ENCODE measurements at places on chromosomes 3 and 15. TPM values are rescaled to one million over a fixed set of nuclear protein-coding genes. Genes with fewer than 3 reads are reported as not detected.

MYLK gene
- polyA plus RNA-seq: 125 TPM

GRCh38 chr3:138079901-138080300 lies 35.5 kb downstream of the DZIP1L start:
- no peak for DNase-seq

DNA sequence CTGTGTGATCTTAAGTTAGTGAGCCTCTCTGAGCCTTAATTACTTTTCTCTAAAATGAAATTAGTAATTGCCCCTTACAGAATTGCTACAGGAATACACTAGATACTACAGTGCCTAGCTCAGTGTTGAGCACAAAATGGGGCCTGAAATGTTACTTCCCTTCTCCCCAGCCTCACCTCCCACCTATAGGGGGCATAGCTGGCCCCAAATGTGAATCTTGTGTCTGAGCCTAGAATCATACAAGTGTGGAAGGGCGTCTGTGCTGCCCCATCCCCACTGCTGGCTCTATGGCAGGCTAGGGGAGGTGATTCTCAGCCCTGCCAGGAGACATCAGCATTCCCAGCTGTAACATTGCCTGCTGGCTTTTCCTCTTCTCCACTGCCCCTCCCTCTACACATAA lies 42.7 kb downstream of the IFT122 start:
- DNase-seq: no peak

SNX22 gene
- polyA plus RNA-seq: 1.3 TPM

SLC24A5 gene
- 0.50 TPM for polyA plus RNA-seq

DNA sequence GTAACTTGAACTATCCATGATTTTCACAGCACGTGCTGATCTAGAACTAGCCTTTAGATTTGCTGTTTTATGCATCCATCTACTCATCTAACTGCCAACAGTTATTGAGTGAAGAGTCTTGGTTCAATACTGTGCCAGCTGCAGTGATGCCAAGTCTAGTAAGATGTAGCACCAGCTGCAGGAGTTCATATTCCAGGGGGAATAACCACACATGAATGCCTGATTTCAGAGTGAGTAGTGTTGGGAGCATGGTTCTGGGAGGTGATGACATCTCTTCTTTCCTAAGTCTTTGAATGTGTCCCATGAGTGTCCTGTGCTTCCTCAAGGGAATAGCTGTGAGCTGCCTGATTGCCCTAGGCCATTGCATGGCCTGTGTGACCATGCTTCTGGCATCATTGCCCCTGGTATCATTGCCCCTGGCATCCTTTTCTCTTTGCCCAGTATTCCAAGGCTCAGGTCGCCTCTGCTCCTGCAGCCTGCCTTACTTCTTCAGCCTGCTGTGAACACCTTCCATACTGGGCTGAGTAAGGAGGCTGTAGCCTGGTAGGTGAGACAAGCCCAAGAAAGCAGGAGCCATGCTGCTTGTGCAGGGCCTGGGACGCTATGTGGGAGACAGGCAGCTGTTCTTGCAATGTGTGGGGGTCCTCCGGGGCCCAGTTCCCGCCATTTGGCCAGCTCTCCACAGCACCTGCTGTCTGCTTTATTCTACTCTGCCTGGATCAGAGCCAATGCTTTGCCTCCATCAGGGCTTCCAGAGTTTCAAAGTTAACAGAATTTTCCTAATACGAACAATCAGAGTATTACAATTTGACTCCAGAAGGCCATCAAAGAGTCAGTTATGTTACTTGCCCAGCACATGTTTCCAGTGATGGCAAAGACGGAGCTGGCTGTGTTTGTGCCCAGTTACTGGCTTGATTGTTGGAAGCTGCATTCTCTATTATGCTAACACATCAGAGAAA lies 73.2 kb downstream of the CLSTN2 start:
- no peak for DNase-seq

GRCh38 chr15:67762610-67763368 lies 62.5 kb upstream of the SKOR1 start:
- no peak for DNase-seq

DNA sequence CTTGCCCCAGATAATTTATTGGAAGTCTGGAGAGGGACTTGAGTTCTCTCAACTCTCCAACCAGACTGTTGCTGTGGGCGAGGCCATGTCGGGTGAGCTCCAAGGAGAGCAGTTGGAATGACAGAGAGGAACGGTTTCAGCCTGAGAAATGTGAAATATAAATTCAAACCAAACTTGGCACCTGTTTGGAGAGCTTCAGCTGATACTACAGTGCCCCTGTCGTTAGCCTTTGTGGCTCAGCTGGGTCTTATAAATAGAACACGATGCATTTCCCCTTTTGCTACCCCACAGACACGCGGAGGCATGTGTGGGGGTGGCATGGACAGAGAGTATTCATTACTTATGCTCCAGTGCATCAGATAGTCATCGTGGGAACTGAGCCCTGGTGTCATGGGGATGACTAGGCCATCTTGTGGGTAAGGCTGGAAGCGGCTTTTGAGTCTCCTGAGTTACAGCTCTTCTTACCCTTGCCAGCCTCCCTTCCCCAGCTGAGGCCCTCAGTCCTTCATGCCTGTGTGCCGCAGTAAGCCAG lies 15.6 kb downstream of the SMAD3 start:
- no peak for DNase-seq

PLSCR2 gene
- 1.6 TPM for polyA plus RNA-seq

- DNase-seq: no peak
Measured at GRCh38 chr3:62051506-62051905, 321.8 kb downstream of the FEZF2 start.

- DNase-seq: no peak
Measured at GRCh38 chr3:51828297-51828696, 33.1 kb upstream of the IQCF2 start.

DNA sequence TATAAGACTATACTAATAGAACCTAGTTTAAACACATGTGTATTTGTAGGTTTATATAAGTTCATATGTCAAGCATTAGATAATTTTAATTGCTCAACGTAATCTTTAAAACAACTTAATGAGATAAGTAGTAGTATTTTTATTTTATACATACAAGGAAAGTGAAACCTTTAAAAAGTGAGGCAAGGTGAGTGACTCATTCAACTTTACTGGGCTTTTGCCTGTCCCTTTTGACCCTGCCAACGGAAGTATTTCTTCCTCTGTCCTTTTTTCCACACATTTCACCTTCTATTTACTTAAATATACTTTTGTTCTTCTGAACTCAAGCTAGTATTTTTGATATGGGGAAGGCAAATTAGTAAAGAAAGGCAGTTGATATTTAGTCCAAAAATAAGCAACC lies 78.5 kb downstream of the KBTBD8 start:
- DNase-seq: no peak

AGBL1 gene
- 0.17 TPM for polyA plus RNA-seq

DNA sequence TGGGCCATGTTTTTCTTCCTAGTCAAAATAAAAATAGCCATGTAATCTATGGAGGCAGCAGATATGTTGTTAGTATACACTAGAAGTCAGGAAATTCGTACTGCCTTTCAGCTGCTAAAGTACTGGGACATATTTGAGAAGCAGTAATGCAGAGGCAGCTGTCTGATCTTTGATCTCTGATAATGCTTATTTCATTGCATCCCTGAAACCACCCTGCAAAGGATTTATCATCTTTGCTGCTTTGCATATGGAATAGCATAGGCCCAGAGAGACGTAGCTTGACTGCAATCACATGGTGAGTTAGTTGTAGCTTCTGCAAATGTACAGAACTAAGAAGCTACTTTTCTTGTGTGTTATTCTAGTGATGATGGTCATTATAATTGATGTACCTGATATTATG lies 52.4 kb downstream of the RBM6 start:
- no peak for DNase-seq

GOLGA6L10 gene
- 6.4 TPM for polyA plus RNA-seq

GLDN gene
- 0.29 TPM for polyA plus RNA-seq

CCDC33 gene
- polyA plus RNA-seq: 5.0 TPM

DNA sequence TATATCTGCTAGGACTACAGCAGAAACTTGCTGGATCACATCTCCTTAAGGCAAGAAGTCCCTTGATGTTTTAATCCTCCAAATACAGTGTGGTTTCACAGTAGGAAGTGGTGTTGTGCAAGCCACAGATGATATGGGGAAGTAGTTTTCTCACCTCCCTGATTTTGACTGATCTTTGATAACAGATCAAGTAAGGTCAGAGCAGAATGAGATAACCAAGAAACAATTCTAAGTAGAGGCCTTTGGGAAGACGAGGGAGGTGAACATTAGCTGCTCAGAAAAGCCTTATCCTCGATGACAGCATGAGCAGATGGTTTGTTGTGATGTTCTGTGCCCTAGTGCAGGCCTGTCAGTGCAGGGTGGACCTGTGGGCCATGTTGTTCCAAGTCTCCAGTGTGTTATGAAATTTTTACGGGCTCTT lies 61.3 kb downstream of the RIOX2 start:
- DNase-seq: no peak

DNA sequence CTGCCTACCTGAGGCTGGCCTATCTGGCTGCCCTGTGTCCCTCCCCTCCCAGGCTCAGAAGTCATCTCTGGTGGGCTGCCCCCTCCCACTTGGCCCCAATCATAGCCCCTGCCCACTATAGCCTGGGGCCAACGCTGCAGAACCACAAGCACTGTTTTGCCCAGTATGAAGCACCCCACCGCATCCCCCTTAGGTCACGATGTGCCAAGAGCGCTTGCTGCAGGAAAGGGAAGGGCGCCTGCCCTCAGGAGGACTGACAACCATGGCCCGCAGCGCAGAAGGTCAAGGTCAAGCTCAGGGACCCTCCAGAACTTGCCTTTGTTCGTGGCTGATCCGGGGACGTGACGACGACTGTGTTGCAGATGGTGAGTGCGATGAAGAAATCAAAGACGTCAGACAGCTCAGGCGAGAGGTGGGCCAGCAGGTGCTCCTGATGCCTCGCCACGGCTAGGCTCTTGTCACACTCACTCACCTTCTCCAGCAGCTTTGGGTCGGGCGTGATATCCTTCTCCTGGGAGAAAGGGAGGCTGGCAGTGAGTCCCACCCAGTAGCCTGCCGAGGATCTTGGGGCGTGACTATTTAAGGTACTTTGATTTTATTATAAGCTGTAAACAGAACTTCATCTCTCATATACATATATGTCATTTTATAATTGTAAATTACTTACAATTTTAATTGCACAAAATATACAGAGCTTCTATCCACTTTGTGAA lies 146.6 kb downstream of the ATP10A start:
- no peak for DNase-seq

ACAN gene
- polyA plus RNA-seq: 4.1 TPM

DNA sequence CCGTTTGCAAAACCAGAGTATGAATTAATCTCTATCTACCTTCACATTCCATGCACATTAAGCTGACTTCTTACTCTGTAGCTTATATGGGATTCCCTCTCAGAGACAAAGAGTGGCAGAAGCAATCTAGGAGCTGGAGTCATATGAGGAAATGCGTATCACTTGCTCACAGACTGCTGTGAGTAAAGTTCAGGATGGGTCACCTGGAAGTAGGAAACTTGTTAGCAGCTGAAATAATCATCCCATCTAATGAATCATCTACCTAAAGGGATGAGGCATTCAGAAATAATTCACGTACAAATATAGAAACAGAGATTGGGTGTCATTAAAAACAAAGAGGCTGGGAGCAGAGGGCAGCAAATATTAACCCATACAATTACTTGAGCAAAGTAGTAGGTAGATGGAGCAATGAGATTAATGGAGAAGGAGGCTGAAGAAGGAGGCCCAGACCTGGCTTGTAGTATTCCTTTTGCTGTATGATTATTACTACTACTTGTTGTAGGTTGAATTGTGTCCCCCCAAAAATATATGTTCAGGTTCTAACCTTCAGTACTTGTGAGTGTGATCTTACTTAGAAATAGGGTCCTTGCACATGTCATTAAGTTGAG lies 866.3 kb downstream of the ROBO2 start:
- DNase-seq: no peak

DNA sequence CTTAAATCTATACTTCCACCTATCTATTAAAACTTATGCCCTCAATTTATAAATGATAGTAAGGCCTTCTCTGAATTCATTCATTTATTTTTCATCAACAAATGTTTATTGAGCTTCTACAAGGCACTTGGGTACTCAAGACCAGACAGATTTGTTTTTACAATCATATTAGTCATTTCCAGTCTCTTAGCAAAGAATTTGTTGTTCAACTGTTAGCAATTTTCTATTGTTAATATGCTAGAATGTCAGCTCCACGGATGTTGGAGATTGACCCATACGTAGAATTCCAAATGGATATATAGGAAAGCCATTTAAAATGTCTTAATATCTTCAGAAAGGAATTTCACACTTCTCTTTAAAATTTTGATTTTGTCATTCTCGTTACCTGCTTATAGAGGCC lies 36.7 kb downstream of the ZBTB38 start:
- no peak for DNase-seq

NAA80 gene
- polyA plus RNA-seq: 12.8 TPM

Data from renal cortex interstitium (tissue), 15 donors.